ENCODE measurements at places on chromosomes 13 and 19.

DNA sequence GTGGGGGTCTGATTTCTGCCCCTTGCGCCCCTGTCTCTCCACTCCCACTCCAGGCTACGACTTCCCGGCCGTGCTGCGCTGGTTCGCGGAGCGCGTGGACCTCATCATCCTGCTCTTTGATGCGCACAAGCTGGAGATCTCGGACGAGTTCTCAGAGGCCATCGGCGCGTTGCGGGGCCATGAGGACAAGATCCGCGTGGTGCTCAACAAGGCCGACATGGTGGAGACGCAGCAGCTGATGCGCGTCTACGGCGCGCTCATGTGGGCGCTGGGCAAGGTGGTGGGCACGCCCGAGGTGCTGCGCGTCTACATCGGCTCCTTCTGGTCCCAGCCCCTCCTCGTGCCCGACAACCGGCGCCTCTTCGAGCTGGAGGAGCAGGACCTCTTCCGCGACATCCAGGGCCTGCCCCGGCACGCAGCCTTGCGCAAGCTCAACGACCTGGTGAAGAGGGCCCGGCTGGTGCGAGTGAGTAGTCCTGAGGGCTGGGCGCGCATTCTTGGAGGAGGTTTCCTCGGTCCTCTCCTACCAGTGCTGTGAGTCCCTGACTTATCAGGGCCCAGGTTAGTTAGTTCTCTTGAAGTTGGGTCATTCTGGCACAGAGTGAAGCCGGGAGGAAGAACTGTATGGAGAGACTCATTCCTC lies 12.7 kb downstream of the EHD2 start:
- DNase-seq = no peak

GRCh38 chr13:31826521-31826920 lies 87.2 kb downstream of the RXFP2 start:
- no peak for DNase-seq

DNA sequence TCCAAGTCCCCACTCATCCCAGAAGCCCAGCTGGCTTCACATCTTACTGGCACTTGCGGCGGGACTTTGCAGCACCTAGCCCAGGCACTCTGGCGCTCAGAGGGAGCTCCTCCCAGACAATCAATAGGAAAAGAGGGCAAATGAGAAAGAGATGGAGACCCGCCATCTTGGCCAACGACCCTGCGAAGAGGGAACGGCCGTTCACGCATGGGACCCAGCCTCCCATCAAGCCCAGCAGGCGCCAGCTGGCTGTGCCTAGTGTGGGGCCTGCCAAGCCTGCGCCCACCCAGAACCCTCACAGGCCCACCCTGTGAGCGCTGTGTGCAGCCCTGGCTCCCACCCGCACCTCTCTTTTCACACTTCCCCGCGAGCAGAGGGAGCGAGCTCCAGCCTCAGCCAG lies 317.8 kb upstream of the SPRY2 start:
- DNase-seq = no peak

DNA sequence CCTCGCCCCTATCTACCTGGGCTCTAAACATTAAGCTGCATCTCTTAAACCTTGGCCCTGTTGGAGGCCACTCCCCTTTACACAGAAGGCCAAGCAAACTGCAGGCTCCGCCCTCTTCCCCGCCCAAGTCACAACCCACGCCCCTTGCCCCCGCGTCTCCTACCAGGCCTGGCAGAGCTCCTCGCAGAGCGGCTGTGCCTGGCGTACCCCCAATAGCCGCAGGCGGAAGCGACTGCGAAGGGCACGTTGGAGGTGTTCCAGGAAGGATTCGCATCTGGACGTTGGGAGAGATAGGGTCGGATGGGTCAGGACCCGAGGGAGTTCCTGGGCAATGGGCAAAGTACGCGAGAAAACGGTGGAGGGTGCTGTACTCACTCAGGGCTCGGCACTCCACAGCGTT lies 5.9 kb downstream of the RTBDN start:
- no peak for DNase-seq

DNA sequence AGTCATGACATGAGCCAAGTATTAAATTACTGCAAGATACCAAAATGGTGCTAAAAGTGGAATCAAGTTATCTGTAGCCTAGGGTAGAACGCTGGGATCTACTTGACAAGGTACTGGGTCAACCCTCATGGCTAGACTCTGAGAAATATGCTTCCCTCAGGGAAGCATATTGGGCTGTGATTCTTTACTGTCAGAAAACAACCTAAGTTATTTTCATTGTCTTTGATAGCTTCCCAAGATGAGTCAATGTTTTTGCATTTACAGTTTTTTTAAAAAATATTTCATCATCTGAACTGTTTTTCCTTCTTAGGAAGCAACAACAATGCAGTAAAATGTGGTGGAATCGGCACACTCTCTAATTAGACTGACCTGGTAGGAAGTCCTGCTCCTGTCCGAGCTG lies 218.0 kb downstream of the RGCC start:
- DNase-seq = no peak

DNA sequence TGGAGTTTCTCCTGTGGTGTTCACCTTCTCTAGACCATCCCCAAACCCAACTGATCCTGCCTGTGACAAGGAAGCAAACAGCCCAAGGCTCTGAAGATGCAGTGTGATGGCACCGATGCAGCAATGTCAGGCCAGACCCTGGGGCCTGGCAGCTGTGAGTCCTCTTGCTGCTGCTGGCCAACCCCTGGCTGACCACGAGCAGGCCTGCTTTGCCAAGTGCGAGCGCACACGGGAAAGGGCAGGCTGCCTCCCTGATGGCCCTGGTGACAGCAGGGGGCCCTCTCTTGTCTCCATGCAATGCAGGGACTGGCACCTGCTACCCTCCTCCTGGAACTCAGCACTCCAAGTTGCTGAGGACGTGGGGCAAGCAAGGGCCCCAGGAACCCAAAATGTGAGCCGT lies 5.4 kb upstream of the VSTM2B start:
- DNase-seq = no peak

DNA sequence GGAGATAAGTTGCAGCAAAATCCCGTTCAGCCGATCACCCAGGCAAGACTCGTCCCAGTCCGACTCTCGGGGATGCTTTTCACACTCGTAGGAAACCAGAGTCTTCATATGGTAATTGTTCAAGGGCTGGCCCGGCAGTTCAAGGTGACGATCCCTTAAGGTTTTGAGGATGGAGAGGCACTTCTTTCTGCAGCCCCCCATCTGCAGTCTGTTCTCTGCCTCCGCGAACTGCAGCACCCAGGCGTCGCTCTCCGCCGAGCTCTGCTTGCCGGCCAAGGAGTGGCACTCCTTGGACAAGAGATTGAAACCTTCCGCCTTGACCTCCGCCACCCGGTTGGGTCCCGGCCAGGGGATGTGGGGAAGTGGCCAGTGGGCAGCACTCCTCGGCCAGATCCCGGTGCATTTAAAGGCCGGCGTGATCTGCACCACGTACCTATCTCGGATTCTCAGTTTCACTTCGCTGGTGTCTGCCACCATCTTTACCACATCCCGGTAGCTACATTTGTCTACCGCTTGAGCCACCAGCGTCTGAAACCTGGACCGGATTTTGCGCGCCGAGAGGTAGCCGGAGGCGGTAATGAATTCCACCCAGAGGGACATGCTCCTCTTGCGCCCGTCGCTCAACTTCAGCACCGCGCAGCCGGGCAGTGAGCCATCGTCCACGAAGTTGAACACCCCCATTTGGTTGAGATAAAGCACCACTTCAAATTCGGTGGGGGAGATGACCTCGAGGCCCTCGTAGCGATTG lies 1.1 kb downstream of the MAB21L1 start:
- DNase-seq = no peak

All from NCI-H345 (cell line).